ENCODE measurements at places on chromosomes 16 and 17.

DNA sequence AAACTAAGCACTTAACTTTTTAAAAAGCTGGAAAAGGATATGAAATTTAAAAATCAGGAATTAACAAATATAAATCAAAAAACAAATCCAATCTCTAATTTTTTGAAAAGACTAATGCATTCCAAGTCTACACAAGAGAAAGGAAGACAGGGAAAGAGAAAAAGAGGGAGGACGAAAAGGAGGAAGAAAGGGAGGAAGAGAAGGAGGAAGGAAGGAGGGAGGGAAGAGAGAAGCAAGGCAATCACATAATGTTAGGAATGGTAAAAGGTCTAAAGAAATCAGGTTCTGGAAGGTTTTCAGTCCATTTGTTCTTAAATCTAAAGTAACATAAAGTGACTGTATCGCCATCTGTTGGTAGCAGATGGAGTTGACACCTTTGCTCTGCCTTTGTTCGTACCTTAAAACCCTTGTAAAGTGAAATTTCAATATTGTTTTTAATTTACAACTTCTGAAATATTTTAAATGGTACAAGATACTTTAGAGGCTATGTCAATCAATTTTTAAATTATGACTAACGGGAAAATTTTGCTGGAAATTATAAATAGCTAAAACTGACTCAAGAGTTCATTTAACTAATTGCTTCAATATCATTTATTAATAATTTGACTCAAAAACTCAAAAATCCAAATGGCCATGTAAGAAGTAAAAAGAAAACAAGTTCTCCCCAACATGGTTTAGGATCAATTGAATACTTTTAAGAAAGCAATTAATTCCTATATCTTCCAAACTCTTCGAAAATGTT is 20.4 kb upstream of the CDYL2 start:
- DNase-seq: peak; percentile 15

DNA sequence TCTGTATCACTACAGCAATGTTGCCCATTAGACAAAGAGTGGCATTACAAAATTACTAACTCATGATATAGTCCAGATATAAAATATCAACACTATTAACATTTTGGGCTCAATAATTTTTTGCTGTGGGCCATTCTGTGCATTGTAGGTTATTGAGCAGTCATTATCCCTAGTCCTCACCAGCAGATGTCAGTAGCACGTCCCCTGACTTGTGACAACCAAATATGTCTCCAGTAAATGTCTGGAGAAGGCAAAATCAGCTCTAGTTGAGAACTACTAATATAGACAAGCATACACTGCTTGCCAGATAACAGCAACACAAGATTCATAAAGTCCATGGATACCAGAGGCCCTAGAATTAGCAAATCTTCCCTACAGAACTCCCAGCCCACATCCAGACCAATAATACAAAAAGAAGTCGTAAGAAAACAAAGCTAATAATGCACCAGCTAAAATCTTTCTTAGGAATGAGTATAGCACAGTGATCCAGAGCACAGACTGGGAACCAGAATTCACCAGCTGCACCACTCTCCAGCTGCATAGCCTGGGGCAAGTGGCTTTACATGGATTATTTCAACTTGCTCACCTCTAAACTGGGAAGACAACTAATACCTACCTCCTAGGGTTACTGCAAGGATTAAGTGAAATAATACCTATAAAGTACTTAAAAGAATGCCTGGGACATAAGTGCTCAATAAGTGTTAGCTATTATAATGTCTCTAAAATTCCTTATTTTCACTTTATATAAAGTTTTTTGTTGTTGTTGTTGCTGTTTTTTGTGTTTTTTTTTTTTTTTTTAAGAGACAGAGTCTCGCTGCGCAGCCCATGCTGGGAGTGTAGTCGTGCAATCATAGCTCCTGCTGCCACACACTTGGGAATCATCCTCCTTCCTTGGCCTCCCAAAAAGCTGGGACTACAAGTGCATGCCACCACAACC is 23.7 kb downstream of the HELZ start:
- no peak for DNase-seq

DNA sequence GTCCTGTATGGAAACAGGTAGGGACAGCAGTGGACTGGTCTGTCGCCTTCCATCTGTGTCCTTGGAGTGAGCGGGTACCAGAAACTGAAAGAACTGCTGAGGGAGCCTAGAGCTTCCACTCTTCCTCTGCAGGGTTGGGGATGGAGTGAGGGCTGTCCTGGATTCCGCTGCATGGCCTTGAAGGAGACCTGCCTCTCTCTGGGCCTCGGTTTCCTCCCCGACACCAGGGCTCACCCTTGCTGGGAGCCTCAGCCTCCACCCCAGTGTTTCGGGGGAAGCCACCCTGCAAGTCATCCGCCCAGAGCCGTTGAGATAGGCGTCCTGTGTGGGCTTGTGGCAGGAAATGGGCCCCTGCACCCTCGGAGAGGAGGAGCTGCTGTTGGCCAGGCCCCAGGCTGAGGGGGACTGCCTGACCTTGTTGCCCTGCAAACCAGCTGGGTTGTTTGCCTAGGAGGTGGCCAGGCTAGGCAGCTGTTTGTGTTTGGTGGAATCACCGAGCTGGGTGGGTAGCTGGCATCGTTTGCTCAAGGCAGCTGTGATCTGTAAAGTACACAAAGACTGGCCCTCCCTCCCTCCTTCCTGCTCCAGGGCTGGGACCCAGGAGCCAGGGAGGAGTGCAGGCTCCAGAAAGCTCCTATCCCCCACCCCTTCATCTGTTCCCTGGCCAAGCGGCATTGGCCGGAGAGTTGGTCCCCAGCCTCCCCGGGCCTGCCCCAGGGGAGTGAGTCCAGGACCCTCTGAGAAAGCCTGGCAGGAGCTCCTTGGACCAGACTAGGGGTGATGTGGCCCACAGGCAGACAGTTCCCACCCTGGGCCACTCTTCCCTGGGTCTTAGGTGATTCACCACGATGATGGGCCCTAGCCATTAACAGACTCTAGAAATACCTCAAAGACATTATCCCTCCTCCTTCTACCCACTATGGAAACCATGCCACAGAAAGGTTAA is 1.3 kb downstream of the RAB37 start:
- peak; percentile 68 for DNase-seq

GRCh38 chr17:63930951-63931575 is 1.1 kb downstream of the CD79B start:
- peak; percentile 59 for DNase-seq

GRCh38 chr17:34443619-34444469 is 80.8 kb upstream of the CCL1 start:
- no peak for DNase-seq

DNA sequence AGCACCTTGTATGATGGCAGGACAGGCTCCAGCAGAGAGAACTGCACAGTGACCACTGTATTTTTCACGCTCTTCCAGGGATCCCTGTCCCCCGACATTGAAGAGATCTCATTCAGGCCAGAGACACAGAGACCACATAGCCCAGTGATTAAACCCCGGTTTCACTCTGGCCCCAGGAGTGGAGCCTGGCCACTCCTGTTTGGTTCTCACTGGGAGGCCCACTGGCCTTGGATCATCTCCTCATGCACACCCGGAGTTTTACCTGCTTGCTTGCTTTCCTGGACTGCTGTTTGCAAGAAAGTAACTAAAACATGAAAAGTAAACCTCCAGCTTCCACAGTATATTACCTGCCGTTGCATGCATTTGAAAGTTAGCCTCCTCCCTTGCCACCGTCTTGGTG is 13.2 kb upstream of the CLEC18C start:
- DNase-seq: no peak

- no peak for DNase-seq
Measured at GRCh38 chr16:86766700-86767099, 188.4 kb downstream of the FOXL1 start.

DNA sequence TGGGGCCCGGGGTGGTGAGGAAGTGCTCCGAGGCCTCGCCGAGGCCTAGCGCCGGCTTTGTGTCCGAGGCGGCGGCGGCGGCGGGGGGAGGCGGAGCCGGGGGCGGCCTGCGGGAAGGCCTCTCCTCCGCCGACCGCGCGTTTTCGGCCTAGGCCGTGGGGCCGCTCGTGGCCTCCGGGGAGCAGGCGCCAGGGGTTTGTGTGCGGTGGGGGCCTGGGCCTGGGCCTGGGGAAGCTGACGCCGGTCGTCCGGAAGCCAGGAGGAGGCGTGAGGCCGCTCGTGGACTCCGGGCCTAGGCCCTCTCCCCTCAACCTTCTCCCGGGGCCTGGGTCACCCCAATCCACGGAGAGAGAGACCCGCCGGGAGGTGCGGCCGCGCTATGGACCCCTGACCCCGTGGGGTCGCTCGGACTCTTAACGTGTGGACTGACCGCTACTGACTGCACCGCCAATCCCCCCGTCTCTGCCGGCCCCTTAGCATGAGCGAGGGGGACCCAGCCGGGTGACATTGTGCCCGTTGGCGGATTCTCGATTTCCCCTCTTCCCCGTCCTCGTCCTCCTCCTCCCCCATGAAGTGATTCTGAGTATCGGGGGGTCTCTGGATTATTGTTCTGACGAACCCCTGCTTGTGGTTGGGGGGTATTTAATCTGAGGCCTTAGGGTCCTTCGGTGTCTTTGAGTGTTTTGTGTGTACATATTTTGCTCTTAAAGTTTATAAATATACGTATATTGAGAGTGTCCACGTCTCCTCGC is 660 bp downstream of the RBBP6 start:
- DNase-seq: peak; percentile 53

- no peak for DNase-seq
Measured at GRCh38 chr16:26688105-26688504, 378.6 kb upstream of the C16orf82 start.

DNA sequence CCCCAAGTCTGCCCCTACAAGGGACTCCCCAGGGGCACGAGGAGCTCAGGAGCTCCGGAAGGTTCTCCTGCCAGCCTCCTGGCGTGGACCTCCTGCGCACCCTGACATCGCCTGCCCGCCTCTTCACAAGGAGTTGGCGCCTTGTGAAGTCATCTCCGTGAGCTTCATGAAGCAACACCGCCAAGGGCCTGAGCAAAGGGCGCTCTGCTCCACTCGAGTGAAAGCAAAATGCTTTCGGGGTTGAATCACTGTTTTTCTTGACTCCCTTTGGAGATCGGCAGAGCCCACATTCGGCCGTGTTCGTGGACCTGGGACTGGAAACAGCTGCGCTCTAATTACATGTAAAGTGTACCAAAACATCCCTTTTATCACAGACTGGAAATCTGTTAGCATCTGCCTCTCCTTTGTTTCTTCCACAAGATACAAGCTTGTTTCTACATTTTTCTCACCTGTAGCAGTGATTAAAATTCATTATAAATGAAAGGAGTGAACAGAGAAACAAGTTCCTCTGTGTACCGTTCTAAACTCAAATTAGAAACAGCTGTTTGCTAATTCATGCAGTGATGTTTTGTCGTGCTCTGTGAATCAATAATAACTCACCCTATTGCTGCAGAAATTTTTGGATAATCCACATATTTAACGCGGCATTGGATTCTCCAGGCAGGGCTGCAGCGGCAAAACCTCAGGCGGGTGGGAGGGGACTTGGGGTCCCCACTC is 203.3 kb downstream of the ZNF423 start:
- DNase-seq: no peak

DNA sequence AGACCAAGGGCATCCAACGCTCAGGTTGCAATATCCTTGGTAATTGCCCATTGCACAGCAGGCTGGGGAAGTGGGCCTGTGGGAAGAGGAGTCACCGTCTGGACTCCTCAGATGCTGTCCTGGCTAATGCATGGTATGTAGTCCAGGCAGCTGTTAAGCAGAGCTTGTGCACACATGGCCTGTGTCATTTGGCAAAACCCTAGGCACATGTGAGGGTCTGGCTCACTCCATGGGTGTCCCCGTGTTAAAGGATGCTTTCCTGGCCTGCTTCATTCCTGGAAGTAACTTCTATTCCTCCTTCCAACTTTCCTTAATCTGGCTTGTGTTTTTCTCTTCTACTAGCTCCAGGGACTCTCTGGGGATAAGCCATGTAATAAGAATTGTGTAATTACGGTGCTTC is 378.0 kb upstream of the CA10 start:
- DNase-seq: no peak

GRCh38 chr16:87951552-87952538 is 611 bp downstream of the BANP start:
- no peak for DNase-seq

- no peak for DNase-seq
Measured at GRCh38 chr17:16513873-16514272, 21.9 kb upstream of the LRRC75A start.

DNA sequence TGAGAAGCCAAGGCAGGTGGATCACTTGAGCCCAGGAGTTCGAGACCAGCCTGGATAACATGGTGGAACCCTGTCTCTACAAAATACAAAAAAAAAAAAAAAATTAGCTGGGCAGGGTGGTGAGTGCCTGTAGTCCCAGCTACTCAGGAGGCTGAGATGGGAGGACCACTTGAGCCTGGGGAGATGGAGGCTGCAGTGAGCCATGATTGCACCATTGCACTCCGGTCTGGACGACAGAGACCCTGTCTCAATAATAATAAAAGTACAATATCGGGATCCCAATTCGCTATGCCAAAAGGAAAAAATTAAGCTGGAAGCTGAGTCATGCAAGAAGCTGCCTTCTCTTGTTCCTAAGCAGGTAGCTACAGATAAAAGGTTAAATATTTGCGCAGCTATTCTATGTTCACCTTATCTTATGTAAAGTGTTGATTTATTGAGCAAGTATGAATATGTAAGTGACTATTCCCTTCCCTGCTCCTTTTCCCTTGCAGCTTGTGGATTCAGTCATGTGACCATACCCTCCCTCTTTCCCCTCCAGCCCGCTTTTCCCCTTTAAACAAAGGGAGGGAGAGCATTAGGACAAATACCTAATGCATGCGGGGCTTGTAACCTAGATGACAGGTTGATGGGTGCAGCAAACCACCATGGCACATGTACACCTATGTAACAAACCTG is 112.0 kb downstream of the LITAF start:
- no peak for DNase-seq

- no peak for DNase-seq
Measured at GRCh38 chr16:86732621-86733295, 154.4 kb downstream of the FOXL1 start.

DNA sequence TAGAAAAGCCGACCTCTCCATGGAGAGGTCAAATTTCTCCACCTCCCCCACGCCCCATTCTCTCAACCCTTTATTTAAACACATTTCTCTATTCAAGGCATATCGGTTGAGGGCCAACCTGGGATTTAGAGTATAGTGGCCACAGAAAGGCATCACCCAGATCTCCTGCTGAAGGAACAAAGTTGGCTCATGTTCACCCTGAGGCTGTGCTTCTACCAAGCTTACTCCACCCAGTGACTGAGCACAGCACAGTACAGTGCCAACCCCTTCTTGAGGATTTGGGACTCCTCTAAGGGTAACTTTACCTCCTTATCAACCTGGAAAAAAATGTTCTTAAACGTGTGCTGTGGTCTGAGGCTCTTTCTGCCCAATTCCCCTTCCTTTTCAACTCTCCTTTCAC is 94.0 kb downstream of the CMC2 start:
- no peak for DNase-seq
